ENCODE measurements at places on chromosomes 7 and 10. TPM values are rescaled to one million over a fixed set of nuclear protein-coding genes. Genes with fewer than 3 reads are reported as not detected.

The CD36 gene
- total RNA-seq = not detected

The AKR1D1 gene
- total RNA-seq = not detected

The MYL10 gene
- total RNA-seq = not detected

The SHH gene
- not detected for total RNA-seq

DNA sequence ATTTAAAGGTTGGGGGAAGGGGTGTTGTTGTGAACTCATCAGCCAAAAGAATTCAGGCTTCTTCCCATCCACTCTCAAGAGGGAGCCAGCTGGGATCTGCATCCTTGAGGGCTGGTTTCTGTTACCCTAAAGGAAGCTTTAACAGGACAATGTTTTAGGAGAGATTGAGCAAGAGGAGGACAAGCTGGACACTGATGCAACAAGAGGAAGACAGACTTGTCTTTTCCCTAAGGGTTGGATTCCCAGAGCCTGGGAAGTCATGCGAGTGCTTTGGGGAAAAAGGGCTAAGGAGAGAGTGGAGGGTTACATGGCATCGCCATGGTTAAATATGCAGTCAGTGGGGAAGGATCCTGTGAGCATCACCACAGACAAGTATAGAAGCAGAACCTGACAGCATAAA, 47.6 kb upstream of the PDE1C start:
- no peak for DNase-seq

The SPDYE2B gene
- total RNA-seq = not detected

GRCh38 chr10:31700181-31700611, 228.4 kb downstream of the ARHGAP12 start:
- no peak for DNase-seq

The CPXM2 gene
- total RNA-seq = not detected

- no peak for DNase-seq
Observed at GRCh38 chr10:125828311-125828710, 5.0 kb downstream of the BCCIP start.

The GPR26 gene
- not detected for total RNA-seq

DNA sequence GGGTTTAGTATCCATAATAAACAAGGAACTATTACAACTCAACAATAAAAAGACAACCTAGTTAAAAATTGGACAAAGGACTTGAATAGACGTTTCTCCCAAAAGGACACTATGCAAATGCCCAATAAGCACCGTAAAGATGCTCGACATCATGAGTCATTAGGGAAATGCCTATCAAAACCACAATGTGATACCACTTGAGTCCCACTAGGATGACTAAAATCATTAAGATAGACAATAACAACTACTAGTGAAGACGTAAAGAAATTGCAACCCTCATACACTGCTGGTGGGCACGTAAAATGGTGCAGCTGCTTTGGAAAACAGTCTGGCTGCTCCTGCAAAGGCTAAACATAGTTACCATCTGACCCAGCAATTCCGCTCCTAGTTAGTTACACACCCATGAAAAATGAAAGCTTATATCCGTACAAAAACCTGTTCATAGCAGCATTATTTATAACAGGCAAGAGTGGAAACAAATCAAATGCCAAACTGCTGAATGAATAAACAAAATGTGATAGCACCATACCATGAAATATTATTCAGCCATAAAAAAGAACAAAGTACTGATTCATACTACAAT, 17.3 kb downstream of the CCDC3 start:
- DNase-seq = no peak

DNA sequence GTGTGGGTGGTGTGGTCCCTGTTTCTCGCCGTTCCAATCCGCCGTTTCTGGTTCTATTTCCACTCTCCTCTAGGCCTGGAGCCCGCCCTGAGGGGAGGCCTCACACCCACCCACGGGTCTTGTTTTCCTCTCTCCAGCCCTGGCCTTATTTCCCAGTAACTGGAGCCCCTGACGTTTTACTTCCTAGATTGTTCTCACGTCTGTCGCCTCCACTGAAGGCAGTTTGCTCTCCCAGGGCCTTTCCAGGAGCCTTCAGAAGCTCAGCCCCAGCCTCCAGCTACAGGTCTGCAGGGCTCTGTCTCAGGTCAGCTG, 30.6 kb downstream of the CFAP46 start:
- DNase-seq = no peak
